AG10803 (cell line): ENCODE measurements at places on chromosomes 13 and 19.
A peak's percentile ranks its signal among the peaks of the same experiment; 100 is the strongest.

- no peak for DNase-seq
Measured at GRCh38 chr13:84237143-84237542, 354.9 kb upstream of the SLITRK1 start.

- no peak for DNase-seq
Measured at GRCh38 chr19:39918183-39918651, 16.2 kb downstream of the FCGBP start.

DNA sequence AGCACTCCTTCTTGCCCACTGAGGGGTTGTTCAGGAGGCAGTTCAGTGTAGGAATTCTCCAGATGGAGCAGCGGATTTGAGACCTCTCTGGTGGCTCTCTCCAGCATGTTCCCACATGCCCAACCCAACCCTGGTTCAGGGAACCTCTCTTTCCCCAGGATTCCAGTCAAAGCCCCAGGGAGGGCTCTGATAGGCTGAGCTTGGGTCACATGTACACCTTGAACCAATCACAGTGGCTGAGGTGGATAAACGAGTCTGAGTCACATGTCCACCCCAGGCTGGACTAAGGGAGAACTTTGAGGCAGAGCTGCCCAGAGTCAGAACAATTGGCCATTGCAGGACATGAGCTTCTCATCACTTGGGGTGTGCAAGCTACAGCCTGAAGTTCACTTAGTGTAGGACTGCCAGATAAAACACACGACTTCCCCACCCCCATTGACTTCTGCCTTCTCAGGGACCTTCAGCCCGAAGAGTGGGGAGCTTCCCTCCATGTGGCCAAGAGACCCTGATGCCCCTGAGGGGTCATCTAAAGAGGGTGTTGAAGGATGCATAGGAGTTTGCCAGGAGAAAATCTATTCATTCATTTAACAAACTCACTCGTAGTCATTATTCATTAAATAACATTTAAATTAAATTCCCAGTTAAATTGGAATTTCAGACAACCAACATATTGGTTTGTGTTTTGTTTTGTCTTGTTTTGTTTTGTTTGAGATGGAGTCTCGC, 4.0 kb upstream of the MAST3 start:
- no peak for DNase-seq

DNA sequence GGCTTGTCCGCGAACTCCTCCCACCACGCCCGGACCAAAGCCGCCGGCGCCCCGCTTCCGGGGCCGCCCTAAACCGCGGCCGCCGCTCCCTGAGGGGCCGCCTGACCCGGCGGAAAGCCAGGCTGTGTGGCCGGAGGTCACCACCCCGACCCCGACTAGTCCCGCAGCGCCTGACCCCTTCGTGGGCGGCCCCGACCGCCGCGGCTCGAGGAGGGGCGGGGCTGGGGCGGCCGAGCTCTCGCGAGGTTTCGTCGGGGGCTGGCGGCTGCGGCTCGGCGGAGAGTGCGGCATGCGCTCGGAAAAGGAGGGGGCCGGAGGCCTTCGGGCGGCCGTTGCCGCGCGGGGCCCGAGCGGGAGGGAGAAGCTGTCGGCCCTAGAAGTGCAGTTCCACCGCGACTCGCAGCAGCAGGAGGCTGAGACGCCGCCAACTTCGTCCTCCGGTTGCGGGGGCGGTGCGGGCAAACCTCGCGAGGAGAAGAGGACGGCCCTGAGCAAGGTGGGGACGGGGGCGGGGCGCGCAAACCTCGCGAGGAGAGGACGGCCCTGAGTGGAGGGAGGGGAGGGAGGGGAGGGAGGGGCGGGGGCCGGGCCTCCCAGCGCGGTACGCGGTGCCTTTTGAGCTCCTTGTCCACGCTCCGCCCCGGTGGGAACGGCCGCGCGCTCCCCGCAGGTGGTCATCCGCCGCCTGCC, at the start of gene UPF3A:
Gene UPF3A (plus strand): TSS at position 251 of the 690 bp plus-strand sequence. CDS start 39 bp downstream, at position 290.
- DNase-seq: peak; percentile 93

GRCh38 chr19:5127717-5128116, 158.8 kb downstream of the KDM4B start:
- DNase-seq: no peak

GRCh38 chr19:5240011-5240410, 100.6 kb downstream of the PTPRS start:
- DNase-seq: no peak

- DNase-seq: no peak
Measured at GRCh38 chr19:28508666-28509065, 704.3 kb downstream of the UQCRFS1 start.

DNA sequence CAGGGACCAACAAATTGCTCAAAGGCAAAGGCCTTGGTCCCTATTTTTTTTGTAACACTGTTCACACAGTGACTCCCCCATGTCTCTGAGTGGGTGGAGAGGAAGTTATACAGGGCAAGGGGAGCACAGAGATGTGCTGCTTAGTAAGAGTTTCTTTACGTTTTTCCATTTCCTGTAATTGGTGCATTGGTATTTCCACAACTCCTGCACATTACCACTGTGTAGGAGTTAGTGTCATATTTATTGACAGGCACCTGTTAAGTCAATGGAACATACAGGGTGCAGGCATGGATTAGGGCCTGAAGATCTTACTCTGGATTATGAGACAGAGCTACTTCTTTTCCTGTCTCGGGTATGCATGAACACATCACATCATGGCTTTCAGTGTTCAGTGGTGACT, 45.2 kb downstream of the SOX21 start:
- no peak for DNase-seq

DNA sequence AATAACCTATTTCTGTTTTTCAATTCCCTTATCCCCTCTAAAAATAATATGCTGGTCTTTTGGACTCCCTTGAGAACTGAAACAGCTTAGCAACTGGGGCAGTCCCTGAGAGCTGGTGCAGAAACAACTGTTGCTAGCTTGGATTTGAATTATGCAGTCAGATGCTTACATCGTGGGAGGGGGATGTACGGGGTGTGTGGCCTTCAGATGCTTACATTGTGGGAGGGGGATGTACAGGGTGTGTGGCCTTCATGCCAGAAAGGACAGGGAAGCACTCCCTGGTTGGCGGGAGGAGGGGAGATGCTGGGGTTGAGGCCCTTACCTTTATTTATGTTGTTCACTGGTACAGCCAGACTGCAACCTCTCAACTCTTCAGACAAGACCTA, 25.6 kb downstream of the LRCH1 start:
- no peak for DNase-seq

- peak; percentile 87 for DNase-seq
Measured at GRCh38 chr13:23505007-23505406, 65.2 kb upstream of the TNFRSF19 start.

DNA sequence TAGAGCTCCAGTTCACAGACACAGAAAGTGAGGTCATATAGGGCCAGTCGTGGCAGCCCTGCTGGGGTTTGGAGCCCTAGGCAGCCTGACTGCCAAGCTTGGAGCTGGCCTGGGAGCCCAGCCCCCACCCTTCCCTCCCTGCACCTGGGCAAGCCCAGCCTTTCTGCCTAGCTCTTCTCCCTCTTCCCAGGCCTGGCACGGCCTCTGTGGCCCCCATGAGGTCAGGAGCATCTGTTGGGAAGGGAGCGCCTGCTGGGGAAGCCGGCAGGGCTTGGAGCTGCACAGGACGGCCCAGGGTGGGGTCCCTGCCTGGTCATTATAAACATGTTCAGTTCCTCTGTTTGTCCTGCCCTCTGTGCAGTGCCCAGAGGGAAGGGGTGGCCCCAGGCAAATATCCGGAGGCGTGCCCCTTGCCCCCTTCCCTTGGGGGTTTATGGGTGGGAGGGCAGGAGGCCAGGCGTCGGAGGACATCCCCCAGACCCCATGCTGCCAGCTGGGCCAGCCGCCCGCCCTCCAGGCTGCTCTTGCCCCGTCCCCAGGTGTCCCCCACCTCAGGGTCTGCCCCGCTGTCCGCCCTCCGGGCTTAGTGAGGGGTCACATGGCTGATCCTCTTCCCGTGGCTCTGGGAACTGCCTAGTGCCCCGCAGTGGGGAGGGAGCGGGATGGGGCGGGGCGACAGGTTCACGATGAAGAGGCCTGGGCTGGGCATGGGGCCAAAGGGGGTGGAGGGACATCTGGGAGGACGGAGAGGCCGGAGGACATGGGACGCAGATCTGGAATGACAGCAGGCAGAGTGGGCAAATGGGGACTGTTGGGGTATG, 30.0 kb upstream of the NCCRP1 start:
- DNase-seq: no peak

GRCh38 chr13:97757807-97758206, 195.7 kb upstream of the IPO5 start:
- no peak for DNase-seq

DNA sequence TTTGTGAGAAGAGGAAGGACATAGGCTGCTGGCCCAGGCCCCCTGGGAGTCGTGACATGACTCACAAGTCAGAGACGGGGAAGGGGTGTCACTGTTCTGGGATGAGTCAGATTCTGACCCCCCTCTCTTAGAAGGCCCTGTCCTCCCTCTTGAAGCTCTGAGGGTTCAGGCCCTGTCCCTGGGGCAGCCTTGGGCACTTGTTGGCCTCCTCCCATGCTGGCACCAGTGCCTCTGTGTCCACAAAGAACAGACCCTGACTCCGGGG, 2.7 kb upstream of the CEACAM7 start:
- DNase-seq: no peak

- peak; percentile 83 for DNase-seq
Measured at GRCh38 chr19:14005349-14006084, 603 bp downstream of the RFX1 start.

- DNase-seq: peak; percentile 55
Measured at GRCh38 chr13:46648166-46648607, 95.2 kb downstream of the LRCH1 start.

DNA sequence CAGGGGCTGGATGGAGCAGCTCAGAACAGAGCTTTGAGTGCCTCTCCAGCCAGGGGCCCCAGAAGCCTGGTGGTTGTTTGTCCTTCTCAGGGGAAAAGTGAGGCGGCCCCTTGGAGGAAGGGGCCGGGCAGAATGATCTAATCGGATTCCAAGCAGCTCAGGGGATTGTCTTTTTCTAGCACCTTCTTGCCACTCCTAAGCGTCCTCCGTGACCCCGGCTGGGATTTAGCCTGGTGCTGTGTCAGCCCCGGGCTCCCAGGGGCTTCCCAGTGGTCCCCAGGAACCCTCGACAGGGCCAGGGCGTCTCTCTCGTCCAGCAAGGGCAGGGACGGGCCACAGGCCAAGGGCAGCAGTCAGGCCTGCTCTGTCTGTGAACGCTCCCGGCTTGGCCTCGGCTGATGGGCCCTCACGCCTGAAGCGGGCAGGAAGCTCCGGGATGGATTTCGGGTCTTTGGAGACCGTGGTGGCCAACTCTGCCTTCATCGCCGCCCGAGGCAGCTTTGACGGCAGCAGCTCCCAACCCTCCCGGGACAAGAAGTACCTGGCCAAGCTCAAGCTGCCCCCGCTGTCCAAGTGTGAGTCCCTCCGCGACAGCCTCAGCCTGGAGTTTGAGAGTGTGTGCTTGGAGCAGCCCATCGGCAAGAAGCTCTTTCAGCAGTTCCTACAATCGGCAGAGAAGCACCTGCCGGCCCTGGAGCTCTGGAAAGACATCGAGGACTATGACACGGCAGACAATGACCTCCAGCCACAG, at the start of gene GRK1:
Gene GRK1 (plus strand): TSS at position 269 of the 751 bp plus-strand sequence. CDS start 168 bp downstream, at position 437.
- no peak for DNase-seq

GRCh38 chr13:34391076-34391475, 551.0 kb upstream of the NBEA start:
- DNase-seq: peak; percentile 68

GRCh38 chr19:21559444-21559843, 54.0 kb downstream of the ZNF429 start:
- DNase-seq: no peak

DNA sequence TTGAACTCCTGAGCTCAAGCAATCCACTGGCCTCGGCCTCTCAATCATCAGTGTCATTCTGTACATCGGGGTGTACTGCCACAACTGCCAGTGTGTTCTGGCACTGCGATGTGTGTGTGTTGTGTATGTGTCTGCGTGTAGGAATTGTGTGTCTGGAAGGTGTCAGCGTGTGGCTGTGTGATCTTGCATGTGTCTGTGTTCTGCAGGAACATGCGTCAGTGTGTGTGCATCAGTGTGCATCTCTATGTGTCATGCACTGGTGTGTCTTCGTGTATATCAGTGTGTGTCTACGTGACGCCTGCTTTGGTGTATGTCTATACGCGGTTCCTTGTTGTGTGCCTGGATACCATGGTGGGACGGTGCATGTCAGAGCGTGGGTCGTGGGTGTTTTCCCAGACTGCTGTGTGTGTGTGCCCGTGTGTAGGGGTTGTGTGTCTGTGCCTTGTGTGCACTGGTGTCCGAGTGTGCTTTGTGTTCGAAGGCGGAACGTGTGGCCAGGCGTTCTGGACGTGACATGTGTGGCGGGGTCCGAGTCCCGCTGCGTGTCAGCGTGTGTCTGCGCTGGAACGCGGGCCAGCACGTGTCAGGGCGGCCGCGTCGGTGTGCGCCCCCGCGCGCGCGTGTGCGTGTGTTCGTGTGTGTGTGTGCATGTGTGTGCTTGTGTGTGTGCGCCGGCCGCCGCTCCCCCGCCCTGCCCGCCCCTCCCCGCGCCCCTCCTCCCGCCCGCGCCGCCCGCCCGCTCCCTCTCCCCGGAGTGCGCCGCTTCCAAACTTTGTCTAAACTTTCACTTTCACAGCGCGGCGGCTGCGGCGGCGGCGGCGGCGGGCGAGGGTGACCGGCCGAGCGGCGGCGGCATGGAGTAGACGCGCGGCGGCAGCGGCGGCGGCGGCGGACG, at the start of gene NFIX:
Gene NFIX (plus strand): TSS at position 775 of the 895 bp plus-strand sequence. CDS start 363 bp downstream, outside the sequence.
- DNase-seq: peak; percentile 68

- DNase-seq: no peak
Measured at GRCh38 chr19:38702278-38702677, 42.0 kb downstream of the CAPN12 start.

DNA sequence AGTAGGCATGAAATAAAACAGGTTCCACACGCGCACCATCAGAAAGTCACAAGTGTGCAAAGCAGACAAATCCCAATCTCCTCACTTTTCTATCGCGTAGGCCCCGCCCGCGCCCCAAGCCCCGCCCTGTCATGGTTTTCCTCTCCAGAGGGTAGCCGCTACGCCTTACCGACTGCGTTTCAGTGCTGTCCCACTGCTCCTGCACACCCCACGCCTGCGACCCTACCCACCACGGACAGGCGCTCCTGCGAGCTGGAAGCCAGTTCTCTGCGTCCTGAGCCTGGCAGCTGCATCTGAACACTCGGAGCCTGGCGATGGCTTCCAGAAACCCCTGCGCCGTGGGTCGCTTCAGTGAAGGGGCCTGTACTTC, 379 bp upstream of the ZNF470 start:
- no peak for DNase-seq
